Activated CD4-positive, CD25-positive, alpha-beta regulatory T cell treated with anti-CD3 and anti-CD28 coated beads, Interleukin-2, amount 50 U/mL, for 16 hours (primary cell): ENCODE measurements at places on chromosomes 13 and 19.

GRCh38 chr13:74767050-74767449, 632.8 kb upstream of the KLF12 start:
- no peak for DNase-seq

GRCh38 chr19:49946415-49946814, 14.6 kb downstream of the SIGLEC11 start:
- no peak for DNase-seq

GRCh38 chr13:64684685-64685431, 2545.3 kb downstream of the PCDH9 start:
- DNase-seq = no peak

GRCh38 chr19:55441319-55441691, 1.8 kb downstream of the SHISA7 start:
- no peak for DNase-seq

DNA sequence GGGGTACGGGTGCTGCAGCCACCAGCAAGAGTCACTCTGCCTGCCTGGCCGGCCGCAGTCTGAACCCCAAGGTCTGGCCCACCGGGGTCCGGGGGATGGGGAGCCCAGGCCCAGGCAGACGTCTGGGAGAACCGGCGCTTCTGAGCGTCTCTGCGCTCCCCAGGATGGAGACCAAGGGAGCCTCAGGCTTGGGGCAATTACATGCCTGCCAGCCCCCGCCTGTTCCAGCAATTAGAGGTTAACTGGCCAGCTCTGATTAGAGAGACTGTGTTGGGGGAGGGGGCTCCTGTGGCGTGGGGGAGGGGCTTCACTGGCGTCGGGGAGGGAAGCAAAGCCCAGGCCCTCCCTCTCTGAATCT, 11.9 kb downstream of the MEIS3 start:
- DNase-seq = no peak

DNA sequence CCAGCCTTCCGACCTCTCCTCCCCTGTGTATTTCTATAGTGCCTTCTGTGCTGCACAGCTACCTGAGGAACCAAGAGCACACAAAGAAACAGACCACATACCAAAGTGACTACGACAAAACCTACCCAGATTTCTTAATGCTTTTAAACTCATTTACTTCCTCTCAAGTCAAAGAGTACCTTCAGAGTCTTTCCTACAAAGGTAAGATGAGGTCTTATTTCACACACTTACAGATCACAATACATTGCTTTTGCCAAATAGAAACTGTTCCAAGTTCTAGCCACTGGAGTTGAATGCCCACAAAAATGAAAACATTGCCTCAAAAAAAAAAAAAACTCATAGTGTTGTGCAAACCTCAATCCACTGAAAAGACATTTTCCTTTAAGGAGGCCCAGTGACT, 36.4 kb downstream of the TEX26 start:
- DNase-seq = no peak

GRCh38 chr19:46861691-46862502, 1.1 kb downstream of the ARHGAP35 start:
- no peak for DNase-seq

- no peak for DNase-seq
Measured at GRCh38 chr13:39452834-39453233, 150.2 kb downstream of the LHFPL6 start.

- no peak for DNase-seq
Measured at GRCh38 chr19:33410915-33411401, 37.4 kb downstream of the CEBPG start.

DNA sequence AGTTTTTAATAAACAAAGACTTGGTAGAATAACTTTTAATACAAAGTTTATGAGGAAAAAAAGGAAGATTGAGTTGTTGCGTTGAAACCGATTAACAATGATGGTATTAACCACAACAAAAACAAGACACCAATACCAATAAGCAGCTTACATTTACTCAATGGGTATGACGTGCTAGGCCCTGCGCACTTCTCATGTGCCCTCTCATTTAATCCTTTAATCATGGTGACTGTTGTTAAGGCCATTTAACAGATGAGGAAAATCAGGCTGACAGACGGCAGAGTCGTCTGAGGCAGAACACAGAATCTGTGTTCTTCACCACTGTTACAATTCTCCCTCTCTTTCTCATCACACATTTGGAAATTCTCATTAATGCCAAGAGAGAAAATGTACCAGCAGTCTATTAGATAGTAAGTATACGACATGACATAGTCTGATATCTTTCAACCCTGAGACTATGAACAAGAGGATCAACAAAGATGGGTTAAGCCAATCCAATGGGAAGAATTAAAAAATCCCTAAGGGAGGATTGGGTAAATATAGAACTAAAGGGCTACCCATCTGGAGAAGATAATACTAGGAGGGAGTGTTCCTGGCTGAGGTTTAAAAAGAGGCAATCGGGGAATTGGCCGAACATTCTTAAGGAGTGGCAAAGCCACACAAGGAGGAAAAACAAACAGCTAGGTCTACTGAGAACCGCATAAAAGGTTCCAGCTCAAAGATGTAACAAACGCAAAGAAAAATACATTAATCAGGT, 54.0 kb downstream of the DOCK9 start:
- no peak for DNase-seq

- DNase-seq = no peak
Measured at GRCh38 chr13:23678795-23679194, 108.6 kb downstream of the TNFRSF19 start.

DNA sequence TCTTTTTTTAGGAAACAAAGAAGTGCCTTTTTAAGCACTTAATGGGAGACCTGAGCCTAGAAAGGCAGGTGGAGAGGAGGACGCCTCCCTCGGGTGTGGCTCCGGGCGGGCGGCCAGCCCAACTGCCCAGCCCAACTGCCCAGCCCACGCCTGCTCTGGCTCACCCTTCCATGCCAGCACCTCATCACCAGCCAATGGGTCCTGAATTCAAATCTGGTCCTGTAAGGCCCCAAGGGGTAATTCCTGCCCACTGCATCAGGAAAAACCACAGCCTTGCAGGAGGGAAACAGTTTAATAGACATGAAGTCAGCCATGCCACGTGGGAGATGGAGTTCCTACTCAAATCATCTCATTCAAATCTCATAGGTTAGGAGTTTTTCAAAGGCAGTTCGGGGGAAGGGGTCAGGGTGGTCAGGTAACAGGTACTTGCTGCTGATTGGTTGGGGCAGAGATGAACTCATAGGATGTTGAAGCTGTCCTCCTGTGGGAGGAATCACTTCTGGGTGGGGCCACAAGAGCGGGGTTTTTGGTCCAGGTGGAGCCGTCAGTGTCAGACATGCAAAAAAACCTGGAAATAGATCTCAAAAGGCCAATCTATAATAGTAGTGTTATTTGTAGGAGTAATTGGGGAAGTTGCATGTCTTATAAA, 64.9 kb downstream of the HSPH1 start:
- DNase-seq = no peak

- no peak for DNase-seq
Measured at GRCh38 chr13:59660582-59660981, 503.1 kb downstream of the DIAPH3 start.

DNA sequence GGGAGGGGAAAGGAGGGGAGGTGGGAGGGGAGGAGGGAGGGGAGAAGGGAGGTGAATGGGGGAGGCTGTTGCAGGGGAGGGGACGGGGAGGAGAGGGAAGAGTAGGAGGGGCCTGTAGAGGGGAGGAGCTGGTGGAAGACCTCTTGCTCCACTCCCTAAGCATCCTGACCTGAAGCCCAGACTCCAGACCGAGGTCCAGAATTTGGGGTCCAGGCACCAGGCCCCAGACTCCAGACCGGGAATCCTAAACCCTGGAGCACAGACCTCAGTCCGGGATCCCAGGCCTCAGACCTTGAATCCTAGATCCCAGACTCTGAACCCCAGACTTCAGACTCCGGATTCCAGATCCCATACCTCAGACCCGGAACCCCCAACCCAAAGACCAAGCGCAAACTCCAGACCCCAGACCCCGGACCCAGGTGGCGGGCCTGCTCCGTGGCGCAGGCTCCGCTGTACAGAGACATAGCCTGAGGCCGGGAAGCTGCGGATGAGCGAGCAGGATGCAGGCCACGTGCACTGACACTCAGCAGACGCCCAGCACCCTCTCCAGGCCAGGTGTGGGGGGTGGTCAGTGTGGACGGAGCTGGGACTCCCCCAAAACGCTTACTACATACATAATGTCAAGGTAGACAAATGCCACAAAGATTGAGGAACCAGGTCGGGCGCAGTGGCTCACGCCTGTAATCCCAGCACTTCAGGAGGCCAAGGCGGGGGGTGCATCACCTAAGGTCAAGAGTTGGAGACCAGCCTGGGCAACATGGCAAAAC, 710 bp upstream of the BTBD2 start:
- DNase-seq = no peak

DNA sequence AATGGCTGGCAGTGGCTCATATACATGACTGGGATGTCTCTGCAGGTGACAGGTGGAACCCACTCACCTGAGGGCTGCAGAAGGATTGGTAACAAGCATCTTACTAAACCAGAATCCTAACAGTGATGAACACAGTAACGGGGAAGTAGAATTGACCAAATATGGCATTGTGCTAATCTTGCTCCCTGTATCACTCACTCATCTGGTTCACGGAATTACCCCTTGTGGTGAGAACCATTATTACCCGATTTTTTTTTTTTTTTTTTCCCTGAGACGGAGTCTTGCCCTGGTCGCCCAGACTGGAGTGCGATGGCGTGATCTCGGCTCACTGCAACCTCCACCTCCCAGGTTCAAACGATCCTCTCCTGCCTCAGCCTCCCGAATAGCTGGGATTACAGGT, 69.5 kb downstream of the PTPRS start:
- no peak for DNase-seq

DNA sequence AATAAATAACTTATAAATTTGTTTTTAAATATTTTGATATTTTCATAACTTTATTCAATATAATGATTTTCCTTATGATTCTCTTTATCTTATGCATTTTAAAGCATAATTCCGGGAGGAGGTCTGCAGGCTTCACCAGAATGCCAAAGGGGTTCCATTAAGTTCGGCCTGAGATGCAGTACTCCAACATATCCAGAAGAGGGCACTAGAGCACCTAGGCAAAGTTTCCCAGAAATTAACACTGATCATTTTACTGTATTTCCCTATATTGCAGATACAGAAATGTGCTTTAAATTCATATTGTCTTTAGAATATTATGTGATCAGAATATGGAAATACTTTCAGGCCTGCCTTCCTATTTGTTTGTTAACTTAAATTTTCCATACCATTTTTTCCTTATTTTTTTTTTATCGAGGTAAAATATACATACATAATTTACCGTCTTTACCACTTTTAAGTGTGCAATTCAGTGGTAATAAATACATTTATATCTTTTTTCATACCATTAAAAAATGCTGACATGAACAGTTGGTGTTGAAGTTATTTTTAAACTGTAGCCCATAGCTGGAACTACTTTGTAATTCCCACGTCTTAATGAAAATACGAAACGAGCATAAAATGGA, 58.9 kb upstream of the TM9SF2 start:
- DNase-seq = no peak

DNA sequence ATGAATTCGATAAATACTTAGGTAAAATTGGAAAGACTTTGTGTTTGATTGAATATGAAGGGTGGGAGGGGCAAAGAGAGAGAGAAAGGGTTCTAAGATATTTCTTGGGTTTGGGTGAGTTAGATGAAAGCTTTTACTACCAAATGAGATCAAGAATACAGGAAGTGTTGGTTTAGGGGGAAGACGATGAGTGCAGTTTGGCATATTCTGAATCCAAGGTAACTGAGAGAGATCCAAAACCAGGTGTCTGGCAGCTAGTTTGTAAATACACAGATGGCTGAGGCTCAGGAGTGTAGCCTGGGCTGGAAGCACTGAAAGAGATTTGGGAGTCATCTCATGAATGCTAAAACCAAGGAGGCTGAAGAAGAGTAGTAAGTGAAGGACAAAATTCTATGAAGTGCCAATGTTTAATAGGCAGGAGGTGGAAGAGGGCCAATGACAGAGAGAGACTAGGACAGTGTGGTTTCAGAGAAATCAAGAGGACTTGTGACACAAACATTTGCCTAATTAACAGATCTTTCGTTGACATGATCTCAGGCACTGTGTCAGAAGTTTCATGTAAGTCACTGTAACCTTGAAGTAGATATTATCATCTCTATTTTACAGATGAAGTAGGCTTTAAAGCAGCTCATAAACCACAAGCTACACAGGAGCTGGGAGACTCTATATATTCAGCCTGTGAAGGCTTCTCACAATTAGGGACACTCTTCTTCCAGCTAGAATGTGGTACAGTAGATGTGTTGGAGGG, 70.2 kb upstream of the ZDHHC20 start:
- DNase-seq = no peak

DNA sequence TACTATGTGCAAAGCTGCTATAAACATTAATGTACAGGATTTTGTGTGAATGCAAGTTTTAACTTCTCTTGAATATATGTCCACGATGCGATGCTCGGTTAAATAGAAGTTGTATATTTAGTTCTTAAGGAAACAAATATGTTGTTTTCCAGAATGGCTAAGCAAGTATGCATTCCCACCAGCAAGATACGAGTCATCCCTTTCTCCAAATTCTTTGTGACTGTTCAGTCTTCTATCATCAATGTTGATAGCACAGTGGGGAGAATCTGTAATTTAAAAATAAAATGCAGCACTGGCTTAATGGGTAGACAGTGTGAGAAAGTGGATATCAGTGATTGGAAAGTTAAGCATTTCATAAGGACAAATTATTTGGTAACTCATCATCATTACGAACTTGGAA, 1340.8 kb downstream of the PCDH9 start:
- DNase-seq = no peak

- DNase-seq = no peak
Measured at GRCh38 chr13:25178070-25178469, 6.0 kb upstream of the AMER2 start.

DNA sequence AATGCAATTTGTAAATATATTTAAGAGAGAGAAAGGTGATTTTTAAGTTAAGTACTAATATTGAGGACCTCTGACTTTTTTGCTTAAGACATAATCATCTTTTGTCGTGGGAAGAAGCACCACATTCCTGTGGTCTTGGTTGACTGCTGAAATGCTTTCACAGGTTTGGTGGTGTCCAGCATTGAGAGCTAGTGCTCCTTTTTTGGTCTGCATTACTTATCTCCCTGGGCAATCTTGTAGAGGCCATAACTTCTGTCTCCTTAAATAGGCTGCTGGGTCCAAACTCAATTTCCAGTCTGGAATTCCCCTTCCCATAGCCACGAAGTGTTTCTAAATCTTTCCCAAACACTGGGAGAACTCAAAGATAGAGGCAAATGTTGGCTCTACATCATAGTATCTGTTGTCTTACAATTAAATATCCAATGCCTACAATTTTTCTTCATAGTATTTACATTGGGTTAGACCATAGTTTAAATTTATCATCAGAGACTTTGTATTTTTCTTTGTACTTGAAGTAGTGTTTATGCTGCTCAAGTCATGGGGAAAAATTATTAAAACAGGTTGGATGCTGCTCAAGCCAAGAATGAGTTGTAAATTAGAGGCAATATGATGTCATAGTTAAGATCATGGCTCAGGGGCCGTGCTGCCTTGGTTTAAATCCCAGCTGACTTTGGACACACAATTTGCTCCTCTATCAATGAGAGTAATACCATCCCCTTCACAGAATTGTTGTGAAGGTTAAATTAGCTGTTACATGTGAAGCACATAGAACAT, 105.6 kb downstream of the POSTN start:
- no peak for DNase-seq

- peak; percentile 14 for DNase-seq
Measured at GRCh38 chr19:16001481-16002312, 52.9 kb downstream of the OR10H4 start.

- no peak for DNase-seq
Measured at GRCh38 chr19:17677002-17677401, 11.2 kb downstream of the UNC13A start.

- DNase-seq = no peak
Measured at GRCh38 chr19:48887861-48888612, 10.5 kb downstream of the TULP2 start.
